K562 (cell line): ENCODE measurements at places on chromosomes 1 and 21.

- no peaks in the 10 kb centered on the region for H3K36me3 ChIP-seq
- no peak for DNase-seq
- H3K27me3 ChIP-seq = peaks cover under 1% of the 10 kb centered on the region; the same call in 1 of the 3 replicates
- no peaks in the 10 kb centered on the region for H3K4me1 ChIP-seq
- no peak overlapping the region for H3K4me3 ChIP-seq
Observed at GRCh38 chr21:32093646-32094462, 185.0 kb downstream of the MIS18A start.

GRCh38 chr1:225509770-225510169 is 81.9 kb upstream of the LBR start:
- no peak for DNase-seq
- no peak overlapping the region for H3K27ac ChIP-seq
- H3K4me3 ChIP-seq = no peak overlapping the region

GRCh38 chr1:173267453-173267945 is 60.4 kb upstream of the TNFSF4 start:
- H3K36me3 ChIP-seq = no peaks in the 10 kb centered on the region
- peaks cover 29% of the 10 kb centered on the region for H3K4me1 ChIP-seq
- no peak overlapping the region for H3K27ac ChIP-seq
- no peaks in the 10 kb centered on the region for H3K27me3 ChIP-seq
- no peak overlapping the region for H3K4me3 ChIP-seq

DNA sequence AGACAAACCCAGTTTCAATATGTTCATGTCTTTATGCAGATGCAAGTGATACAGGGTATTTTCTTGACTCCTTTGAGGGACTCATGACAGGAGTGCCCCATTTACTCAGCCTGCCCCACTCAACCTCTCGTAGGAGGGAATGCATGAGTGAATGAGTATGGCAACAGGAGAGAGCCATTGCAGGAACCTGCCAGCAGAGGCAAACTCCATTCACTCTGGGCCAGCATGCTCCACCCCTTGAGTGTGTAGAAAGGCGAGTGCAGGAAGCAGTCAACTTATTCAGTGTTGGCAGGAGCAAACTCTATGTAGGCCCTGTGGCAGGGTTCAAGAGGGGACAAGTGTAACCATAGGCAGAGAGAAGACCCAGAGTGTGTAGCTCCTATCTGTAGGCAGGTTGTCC is 1526.3 kb downstream of the PLA2G4A start:
- H3K4me1 ChIP-seq = no peaks in the 10 kb centered on the region
- no peak overlapping the region for H3K27ac ChIP-seq
- H3K27me3 ChIP-seq = no peaks in the 10 kb centered on the region
- H3K36me3 ChIP-seq = no peaks in the 10 kb centered on the region
- H3K4me3 ChIP-seq = no peak overlapping the region

DNA sequence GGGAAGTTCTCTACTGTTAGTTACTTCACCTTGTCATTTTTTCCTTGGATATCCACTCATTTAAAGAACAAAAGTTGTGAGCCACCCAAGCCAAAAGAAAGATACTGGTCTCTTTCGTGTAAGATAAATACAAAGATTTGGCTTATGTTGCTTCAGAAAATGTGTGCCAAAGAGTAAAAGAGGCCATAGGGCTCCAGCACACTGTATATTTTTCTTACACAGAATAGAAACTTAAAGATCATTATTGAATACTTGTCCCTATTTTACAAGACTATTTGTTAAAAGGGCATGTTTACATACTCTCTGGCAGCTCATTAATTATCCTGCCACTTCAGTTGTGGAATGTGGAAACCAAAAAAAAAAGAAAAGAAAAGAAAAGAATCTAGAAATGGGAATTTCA is 284.2 kb upstream of the LRRC7 start:
- no peak overlapping the region for H3K4me3 ChIP-seq
- no peaks in the 10 kb centered on the region for H3K4me1 ChIP-seq
- no peak overlapping the region for H3K27ac ChIP-seq
- DNase-seq = no peak
- no peaks in the 10 kb centered on the region for H3K27me3 ChIP-seq
- H3K36me3 ChIP-seq = no peaks in the 10 kb centered on the region
